Glutamatergic neuron (in vitro differentiated cells): ENCODE measurements at places on chromosomes 1 and 21.

GRCh38 chr1:2228694-2229036 is 546 bp downstream of the SKI start:
- DNase-seq = no peak

GRCh38 chr1:23167353-23168078 is 1.1 kb downstream of the LUZP1 start:
- peak; percentile 70 for DNase-seq

DNA sequence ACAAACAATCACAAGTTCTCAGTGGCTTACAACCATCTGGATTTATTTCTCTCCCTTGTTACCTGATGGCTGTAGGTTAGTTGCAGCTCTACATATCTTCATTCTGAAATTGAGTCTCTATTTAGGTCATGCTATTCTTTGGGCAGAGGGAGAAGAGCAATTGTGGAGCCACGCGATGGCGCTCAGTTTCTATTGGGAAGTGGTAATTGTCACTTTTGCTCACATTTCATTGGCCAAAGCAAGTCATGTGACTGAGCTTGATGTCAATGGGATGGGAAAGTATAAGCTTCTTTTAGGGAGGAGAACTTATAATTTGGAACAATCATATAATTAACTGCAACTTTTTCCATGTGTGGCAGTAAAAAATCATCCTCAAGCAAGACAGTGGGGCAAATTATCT is 166.5 kb downstream of the LMO4 start:
- DNase-seq = no peak

DNA sequence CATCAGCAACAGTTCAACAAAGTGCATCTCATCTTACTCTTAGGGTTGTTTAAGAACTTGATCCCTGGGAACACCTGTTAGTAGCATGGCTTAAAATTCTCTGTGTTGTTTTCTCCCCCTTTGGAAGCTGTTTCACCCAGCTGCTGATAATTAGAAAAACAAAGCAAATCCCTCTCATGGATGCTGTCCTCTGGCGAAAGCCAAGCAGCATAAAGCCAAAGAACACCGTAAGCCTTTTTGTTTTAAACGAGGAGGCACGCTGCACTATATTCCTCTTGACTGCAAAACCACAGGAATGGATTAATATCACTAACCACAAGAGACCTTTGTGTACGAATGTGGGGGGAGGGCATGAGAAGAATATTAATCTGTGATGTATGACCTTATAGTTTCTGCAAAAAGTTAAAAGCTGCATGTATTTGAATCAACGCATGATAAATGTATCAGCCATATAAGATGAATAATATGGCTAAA is 923.2 kb downstream of the LTN1 start:
- DNase-seq = no peak

- no peak for DNase-seq
Observed at GRCh38 chr1:2101531-2101930, 51.3 kb downstream of the PRKCZ start.

DNA sequence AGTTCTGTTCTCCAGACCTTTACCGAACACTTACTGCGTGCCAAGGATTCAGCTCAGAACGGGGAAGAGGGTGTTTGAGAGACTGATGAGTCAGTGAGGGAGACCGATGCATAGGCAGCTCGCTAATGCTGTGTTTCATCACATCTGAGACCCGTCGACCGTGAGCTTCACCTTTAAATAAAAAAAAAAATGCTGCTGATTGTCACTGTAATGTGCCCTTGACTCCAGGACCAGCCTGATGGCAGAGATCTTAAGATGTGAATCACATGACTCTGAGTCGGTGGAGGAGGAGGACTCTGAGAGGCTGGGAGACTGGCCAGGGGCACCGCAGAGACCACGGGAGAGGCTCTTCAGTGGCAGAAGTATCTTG is 28.8 kb downstream of the SPSB1 start:
- no peak for DNase-seq

DNA sequence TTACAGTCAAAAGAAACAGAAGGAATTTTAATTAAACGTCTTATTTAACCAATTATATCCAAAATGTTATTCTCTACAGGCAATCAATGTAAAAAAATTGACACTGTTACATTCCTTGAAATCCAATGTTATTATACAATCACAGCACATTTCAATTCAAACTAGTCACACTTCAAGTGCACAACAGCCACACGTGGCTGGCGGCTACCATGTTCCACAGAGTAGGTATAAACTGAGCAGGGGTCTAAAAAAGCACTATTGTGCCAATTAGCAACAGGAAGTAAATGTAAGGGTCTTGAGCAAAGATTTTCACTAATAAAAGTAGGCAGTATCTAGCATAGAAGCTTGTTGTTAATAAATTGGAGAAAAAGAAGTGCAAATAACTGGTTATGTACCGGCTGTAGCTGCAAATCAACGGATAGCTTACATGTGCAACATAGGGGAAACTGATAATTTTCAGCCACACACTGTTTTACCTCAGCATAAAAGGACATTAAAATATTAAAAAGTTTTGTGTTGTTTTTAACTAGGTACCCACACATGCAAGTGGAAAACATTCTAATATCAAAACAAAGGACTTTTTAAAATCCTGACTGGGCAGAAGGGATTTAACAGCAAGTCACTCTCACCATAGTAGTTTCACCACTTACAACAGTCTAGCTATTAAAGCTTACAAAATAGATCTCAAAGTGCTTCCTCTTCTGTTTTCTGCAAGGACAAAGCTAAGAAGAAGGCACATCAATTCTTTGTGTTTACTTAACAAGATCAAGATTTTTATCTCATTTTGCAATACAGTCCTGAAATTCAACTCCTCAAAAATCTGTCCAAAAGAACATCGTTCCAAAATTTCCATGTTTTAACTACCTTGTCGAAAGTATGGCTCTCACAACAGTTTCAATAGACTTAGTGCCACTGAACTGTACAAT is 2.5 kb downstream of the CSDE1 start:
- no peak for DNase-seq

DNA sequence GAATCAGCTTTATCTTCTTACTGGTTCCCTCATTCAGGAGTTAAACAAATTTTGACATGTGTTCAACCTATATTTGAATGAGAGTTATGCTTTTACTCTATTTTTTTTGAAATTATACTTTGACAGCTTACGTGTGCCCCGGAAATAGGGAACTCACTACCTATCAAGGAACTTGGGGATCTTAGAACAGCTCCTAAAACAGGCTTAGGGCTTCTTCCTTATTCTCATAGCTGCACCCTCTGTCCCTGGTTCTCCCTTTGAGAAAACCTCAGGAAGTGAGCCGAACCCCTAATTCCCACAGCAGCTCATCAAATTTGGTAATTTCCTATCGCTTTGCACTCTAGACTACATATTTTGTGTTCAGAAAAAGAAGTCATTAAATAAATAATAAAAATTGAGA is 81.2 kb upstream of the RUNX3 start:
- no peak for DNase-seq

DNA sequence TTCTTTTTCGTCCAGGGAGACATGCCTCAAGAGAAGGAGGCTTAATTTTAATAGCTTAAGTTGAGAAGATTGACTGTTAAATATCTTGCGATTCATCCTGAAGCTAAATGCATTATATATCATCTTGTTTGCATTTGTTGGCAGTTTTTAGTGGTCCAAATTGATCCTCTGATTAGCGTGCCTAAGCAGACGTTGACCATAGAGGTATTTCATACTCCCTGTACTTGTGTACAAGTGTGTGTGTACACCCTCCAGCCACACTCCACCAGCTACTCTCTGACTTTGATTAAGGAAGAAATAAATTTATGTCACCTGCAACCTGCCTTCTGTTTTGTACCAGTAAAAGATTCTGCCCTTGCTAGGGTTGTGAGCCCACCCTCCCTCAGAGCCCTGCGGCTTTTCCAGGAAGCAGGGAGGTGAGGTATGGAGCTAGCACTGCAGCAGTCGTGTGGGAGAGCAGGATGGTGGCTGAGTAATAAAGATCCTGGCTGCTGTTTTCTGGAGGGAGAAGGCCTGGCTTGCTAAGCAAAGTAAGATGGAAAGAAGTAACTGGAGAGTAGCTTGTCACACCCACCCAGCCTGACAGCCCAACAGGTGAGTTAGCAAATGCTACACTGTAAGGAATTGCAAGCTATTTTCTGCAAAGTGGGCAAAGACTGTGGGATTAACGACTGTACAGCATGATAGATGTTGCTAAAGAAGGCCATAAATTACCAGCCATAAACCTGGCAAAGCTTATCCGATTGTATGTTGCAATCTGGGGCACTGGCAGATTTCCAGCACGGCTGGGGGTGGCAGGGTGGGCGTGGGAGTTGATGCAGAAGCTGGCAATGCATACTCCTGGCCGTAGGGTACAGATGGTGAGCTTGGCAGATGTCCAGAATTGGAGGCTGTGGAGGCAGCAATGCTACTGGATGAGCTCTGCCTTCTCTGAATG is 170.2 kb downstream of the TNR start:
- no peak for DNase-seq

- no peak for DNase-seq
Observed at GRCh38 chr1:202164271-202165037, 4.1 kb upstream of the PTPN7 start.

- DNase-seq = peak; percentile 96
Observed at GRCh38 chr1:228487336-228488124, at the start of gene RNF187. TSS of gene RNF187 (plus strand) at chr1:228487382.

- DNase-seq = no peak
Observed at GRCh38 chr1:115505148-115505571, 136.6 kb upstream of the VANGL1 start.

- no peak for DNase-seq
Observed at GRCh38 chr1:5949761-5950100, 42.5 kb downstream of the NPHP4 start.

- DNase-seq = no peak
Observed at GRCh38 chr1:118204105-118204504, 19.1 kb upstream of the SPAG17 start.
